ENCODE measurements at places on chromosomes 5 and 9. TPM values are rescaled to one million over a fixed set of nuclear protein-coding genes. Genes with fewer than 3 reads are reported as not detected.

DNA sequence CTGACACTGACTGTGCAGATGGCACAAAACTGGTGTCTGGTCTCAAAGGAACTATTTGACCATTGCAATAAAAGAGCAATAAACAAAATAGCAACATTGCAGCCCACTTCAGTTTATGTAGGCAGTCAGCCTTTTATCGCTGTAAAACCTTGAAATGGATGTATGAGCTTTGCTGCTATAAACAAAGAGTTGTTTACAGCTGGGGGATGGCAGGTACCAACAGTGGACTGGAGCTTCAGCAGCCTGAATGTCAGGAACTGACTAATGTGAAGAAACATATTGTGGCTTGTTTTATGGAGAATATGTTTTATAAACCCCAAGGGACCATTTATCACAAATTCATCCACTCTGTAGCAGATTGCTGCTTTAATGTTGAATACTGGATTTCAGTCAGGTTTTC lies 78.0 kb downstream of the PTPRD start:
- H3K36me3 ChIP-seq = no peaks in the 10 kb centered on the region
- H3K27ac ChIP-seq = no peak overlapping the region
- H3K27me3 ChIP-seq = no peaks in the 10 kb centered on the region

GRCh38 chr5:143228597-143229293 lies 174.7 kb downstream of the NR3C1 start:
- H3K27ac ChIP-seq = peak overlapping the region; percentile 90
- no peaks in the 10 kb centered on the region for H3K27me3 ChIP-seq
- H3K4me1 ChIP-seq = peaks cover 66% of the 10 kb centered on the region

DNA sequence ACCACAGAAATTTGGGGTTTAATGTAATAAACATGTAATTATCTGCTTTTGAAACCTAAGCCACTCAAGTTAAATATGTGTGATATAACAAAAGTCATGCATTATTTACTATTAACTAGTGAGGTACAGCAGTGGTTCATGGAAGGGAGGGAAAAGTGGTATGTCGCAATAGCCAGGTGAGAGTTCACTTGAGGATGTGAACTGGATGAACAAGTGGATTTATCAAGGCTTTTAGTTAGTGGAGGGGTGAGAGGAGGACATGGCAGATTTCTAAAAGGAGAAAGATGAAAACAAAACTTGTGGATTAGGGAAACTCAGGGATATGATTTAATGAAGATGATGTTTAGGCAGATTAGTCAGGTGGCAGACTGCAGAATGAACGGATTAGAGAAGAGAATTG lies 141.3 kb upstream of the NFIB start:
- no peak overlapping the region for H3K27ac ChIP-seq
- DNase-seq = no peak
- no peak overlapping the region for H3K4me3 ChIP-seq
- no peaks in the 10 kb centered on the region for H3K27me3 ChIP-seq
- no peaks in the 10 kb centered on the region for H3K36me3 ChIP-seq
- no peaks in the 10 kb centered on the region for H3K4me1 ChIP-seq

GRCh38 chr5:79628276-79628675 lies 16.0 kb downstream of the TENT2 start:
- DNase-seq = no peak
- H3K4me3 ChIP-seq = no peak overlapping the region
- no peak overlapping the region for H3K27ac ChIP-seq
- no peaks in the 10 kb centered on the region for H3K27me3 ChIP-seq
- H3K36me3 ChIP-seq = peaks cover 39% of the 10 kb centered on the region
- H3K4me1 ChIP-seq = peaks cover 6% of the 10 kb centered on the region

DNA sequence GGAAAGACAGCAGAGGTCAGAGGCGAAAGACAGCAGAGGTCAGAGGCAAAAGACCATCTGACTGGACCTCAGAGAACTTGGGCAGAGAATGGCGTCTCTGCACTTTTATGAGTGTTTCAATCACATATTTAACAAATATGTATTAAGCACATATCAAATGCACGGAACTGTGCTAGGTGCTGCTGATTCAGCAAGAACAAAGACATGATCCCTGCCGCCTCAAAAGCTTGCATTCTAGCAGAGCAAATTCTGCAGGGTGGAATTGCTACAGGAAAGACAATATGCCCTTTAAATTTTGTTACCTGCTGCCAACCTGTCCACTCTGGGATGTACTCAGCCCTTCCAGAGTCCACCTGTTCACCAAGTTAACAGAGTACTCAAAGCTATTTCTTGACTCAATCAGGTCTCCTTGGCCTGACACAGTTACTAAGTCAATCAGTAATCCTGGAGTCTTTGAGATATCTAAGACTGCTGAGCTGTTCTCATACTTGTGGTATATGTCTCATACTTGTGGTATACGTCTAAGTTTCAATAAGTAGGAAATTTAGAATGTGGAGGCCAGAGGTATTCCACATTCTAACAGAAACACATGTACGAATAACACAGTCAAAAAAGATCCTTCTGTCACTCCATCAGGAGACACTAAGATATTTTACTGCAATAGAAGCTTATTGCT lies 131.8 kb downstream of the GNAQ start:
- H3K4me1 ChIP-seq = no peaks in the 10 kb centered on the region
- no peak for DNase-seq

- no peak overlapping the region for H3K27ac ChIP-seq
- no peaks in the 10 kb centered on the region for H3K36me3 ChIP-seq
- H3K4me1 ChIP-seq = peaks cover 10% of the 10 kb centered on the region
- H3K4me3 ChIP-seq = no peak overlapping the region
- H3K27me3 ChIP-seq = no peaks in the 10 kb centered on the region
Observed at GRCh38 chr5:132501629-132501956, 11.0 kb upstream of the IRF1 start.

DNA sequence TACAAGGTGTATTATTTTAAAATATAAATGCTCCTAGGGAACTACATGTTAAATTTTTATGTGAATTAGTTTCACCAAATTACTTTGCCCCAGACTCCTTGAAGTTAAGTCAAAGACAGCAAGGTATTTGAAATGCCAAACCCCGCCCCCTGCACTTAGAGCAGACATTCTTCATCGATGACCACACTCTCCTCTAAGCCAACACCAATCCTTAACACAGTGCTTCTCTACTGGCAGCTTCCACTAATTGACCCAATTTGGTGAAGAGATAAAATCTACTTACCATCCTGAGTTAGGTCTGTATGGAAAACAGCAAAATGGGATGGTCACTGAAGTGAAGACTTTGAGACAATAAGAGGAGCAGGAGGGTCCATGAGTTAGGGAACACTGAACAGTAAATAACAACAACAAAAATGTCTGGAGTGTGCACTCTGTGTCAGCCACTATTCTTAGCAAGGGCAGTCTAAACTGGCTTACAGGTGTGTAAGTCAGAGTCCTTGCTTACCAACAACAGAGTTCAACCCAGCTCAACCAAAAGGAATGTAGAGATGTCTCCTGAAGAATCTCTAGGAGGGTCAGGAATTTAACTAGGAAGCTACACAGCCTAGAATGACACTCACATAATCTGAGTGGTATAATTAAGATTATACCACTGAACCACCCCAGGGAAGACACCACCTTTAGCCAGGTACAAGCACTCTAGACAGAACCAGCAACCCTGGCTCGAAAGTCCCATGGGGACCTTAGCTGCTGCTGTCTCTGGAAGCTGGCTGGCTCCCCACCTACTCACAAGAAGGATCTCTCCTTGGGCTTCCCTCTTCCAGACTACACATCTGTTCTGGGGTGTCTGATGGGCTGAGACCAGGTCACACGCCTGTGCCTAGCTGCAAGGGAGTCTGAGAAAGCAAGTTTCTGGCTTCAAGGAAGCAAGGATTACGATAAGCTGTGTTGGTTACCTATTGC lies 8.8 kb upstream of the UBE2QL1 start:
- no peaks in the 10 kb centered on the region for H3K4me1 ChIP-seq
- H3K4me3 ChIP-seq = no peak overlapping the region
- H3K27me3 ChIP-seq = no peaks in the 10 kb centered on the region

DNA sequence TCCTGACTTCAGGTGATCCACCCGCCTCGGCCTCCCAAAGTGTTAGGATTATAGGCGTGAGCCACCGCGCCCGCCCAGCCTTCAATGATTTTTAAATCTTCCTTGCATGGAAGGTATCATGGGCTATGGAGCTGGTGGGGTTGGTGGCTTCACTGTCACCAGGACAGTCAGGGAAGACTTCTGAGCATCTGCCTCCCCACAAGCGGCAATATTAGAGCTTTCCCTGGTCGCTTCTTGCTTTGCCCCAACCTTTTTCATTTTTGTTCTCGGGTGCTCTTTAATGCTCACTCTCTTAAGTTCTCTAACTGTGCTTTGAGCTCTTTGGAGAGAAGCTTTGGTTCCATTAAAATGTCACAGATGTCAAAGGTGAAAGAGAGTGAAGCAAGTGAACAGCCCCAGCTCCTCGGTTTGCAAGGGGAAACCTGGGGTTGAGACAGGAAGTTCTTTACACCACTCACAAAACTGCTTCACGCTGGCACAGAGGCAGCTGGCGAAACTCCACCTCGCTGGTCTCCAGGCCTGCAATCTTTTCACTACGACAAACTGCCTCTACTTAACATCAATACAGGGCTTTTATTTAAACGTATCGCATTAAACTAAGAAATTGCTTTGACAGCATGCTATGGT lies 142.5 kb upstream of the RETREG1 start:
- H3K36me3 ChIP-seq = no peaks in the 10 kb centered on the region
- H3K27ac ChIP-seq = no peak overlapping the region
- no peak for DNase-seq
- no peak overlapping the region for H3K4me3 ChIP-seq
- no peaks in the 10 kb centered on the region for H3K27me3 ChIP-seq

DNA sequence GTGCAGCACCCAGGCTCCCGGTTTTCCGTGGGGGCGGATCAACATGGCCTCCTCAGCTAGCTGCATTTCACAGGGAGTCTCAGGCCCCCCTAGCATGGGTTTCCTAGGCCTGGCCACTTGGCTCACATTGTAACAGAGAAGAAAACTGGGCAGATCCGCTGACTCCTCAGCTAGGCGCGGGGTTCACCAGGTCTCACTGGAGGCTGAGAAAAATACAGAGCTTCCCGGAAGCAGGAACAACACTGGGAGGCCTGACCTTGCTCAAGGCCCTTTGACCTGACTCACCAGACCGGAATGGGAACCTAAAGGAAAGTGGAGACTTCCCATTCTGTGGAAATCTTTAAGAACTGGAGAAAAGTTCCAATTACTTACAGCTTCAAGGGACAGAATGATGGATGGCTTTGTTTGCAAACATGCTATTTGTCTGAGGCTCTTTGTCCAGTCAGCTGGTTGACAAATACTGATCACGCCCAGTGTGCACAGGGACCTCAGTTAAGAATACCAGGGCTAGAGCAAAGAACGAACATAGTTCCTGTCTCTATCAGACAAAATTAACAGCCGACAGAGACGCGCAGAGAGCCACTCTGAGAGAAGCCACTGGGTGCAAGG lies 88.7 kb upstream of the LRRTM2 start:
- H3K4me1 ChIP-seq = no peaks in the 10 kb centered on the region
- H3K27me3 ChIP-seq = no peaks in the 10 kb centered on the region
- no peak overlapping the region for H3K27ac ChIP-seq
- H3K36me3 ChIP-seq = no peaks in the 10 kb centered on the region

DNA sequence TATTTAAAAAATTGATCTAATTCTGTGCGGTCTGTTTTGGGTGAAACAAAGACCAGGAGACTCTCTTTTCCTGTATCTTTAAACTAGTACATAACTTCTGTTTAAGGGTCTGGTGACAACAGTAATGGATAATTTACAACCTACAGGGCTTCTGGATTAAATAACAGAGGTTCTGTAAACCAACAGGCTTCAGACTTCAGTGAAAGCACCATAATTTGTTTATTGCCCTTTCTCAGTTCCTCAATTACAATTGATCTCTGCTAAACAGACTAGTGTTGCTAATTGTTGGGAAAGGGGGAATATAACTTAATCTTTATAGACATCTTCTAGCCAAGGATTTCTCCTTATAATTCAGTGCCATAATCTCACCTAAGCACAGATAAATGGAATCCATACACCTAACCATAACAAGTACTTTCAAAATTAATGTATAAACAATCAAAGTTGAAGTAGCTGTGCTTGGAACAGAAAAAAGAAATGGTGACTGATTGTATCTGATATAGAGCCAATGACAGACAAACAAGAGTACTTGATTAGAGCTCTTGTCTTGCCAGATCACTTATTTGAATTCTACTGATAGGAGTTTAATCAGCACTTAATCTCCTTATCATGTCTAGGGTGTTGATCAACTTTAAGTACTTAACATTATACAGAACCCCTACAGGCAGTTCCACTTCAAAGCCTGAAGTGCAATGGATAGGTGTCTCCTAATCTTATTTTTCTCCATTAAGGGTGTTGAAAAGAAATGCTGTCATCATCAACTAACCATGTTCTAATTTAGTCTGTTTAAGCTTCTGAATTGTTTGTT lies 536.0 kb downstream of the NR2F1-AS1 start:
- no peak for DNase-seq
- no peaks in the 10 kb centered on the region for H3K4me1 ChIP-seq

DNA sequence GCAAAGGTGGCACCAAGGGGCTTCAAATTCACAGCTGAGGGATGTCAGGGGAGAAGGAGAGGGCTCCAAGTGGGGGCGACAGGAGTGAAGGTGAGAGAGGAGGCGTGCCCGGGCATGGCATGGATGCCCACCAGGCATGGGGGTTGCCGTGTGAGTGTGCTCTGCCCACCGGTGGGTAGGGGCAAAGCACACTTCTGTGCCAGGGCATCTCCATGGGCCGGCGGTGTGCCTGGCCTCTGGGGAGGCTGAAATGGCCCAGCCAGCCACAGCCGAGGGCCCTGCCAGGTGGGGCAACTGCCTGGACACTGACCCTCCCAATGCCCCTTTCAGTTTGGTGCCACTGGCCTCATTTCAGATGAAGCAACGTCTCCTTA lies 14.0 kb upstream of the RNU6ATAC start:
- H3K4me1 ChIP-seq = peaks cover 19% of the 10 kb centered on the region
- H3K4me3 ChIP-seq = no peak overlapping the region
- H3K27me3 ChIP-seq = no peaks in the 10 kb centered on the region
- no peak overlapping the region for H3K27ac ChIP-seq
- no peaks in the 10 kb centered on the region for H3K36me3 ChIP-seq

GRCh38 chr5:67065237-67065636 lies 131.4 kb downstream of the CD180 start:
- peaks cover 7% of the 10 kb centered on the region for H3K4me1 ChIP-seq
- H3K36me3 ChIP-seq = no peaks in the 10 kb centered on the region
- H3K27me3 ChIP-seq = no peaks in the 10 kb centered on the region
- no peak overlapping the region for H3K27ac ChIP-seq
- DNase-seq = no peak

GRCh38 chr9:26694381-26695297 lies 198.0 kb downstream of the CAAP1 start:
- no peaks in the 10 kb centered on the region for H3K27me3 ChIP-seq
- H3K4me1 ChIP-seq = no peaks in the 10 kb centered on the region
- no peak overlapping the region for H3K4me3 ChIP-seq
- no peak overlapping the region for H3K27ac ChIP-seq
- H3K36me3 ChIP-seq = no peaks in the 10 kb centered on the region

Gene TRIM23
- 32.1 TPM for total RNA-seq

Gene ANGPTL2
- not detected for total RNA-seq

Gene UNC5A
- total RNA-seq = not detected

Gene PIGO
- total RNA-seq = 25.1 TPM

Gene ST6GALNAC4
- total RNA-seq = 23.5 TPM

Gene ABLIM3
- not detected for total RNA-seq

Data from Karpas-422 (cell line).